ENCODE measurements at places on chromosomes 7 and 10.

GRCh38 chr7:3431306-3431705 lies 130.3 kb downstream of the SDK1 start:
- no peak for DNase-seq

- no peak for DNase-seq
These were observed 116.9 kb downstream of the CPEB3 start for GRCh38 chr10:92173996-92174395.

GRCh38 chr10:88992921-88993524 lies 2.4 kb downstream of the FAS start:
- DNase-seq, result no peak

DNA sequence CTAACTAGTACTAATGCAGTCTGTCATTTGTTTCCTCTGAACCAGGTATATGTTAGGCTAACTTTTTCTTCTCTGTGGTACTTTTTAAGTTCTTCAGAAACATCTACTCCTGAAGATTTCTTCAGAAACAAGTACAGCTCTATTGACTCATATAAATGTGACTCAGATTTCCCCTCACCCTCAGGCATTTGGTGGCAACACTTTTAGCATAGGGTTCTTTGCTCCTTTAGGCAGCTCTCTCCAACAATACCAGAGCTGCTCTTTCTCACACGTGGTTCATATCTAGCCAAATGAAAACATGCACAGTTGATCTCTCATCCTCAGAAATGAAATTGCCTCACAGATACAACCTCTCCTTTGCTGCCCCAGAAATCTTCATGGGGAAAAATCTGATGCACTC lies 939.8 kb downstream of the SORCS1 start:
- no peak for DNase-seq

DNA sequence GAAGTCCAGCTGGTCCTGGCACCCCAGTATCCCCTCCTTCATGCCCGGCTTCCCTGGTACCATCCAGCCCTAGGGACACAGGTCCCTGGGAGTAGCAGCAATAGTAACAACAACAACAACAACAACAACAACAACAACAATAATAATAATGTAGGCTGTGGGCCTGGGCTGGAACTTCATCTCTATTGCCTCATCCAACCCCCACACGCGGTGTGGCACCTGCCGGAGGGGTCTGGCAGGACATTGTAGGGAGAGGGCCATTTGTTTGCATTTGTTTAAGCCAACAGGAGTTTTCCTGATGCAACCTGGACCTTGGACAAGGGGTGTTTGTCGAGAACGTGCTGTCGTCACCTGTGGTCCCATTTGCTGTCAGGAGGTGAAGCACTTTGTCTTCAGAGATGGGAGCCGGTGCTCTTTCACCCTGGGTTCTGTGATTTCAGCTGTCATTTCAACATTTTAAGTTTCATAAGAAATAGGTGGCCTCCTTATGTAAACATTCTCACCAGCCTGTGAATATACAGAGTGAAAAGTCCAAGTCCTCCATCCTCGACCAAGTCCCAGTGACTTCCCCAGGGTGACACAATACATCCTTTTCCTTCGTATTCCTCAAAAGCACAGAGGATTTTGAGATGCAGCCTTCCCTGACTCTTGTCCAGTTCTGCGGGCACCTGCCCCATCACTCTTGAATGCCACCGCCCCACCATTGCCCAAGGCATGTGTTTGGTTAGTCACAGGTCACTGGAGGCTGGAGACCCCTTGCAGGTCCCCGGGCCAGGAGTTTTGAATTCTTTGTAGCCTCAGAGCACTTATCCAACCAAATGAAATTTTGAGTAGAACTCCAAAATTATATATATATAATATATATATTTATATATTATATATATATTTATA lies 9.2 kb downstream of the LHPP start:
- DNase-seq, result no peak

- DNase-seq, result no peak
These were observed 275.2 kb upstream of the MGMT start for GRCh38 chr10:129191797-129192196.

- no peak for DNase-seq
These were observed 17.3 kb downstream of the GNA12 start for GRCh38 chr7:2826771-2827170.

DNA sequence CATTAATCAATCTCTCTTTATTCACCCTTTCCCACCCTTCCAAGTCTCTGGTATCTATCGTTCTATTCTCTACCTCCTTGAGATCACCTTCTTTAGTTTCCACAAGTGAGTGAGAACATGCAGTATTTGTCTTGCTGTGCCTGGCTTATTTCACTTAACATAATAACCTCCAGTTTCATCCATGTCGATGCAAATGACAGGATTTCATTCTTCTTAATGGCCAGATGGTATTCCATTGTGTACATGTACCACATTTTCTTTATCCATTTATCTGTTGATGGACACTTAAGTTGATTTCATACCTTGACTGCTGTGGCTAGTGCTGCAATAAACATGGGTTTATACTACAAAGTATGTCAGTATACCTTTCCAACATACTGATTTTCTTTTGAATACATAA lies 3.8 kb upstream of the AOAH start:
- DNase-seq, result no peak

- DNase-seq, result no peak
These were observed 509.6 kb upstream of the POM121L12 start for GRCh38 chr7:52525772-52526341.

DNA sequence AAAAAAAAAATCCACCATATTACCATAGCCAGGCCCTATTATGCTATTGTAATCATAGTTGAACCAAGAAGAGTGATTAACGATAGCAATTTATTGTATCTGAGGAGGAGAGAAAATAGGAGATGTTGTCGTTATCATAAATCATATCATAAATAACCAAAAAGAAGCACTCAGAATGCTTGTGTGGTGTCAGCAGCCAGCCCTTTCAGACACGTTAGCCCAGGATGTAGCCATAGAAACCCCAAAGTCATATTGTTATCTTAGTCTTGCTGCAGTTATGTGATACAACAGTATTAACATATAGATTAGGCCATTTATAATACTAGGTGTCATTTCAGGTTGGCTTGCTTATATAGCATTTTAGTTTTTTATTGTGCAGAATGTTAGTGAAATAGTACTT lies 102.2 kb upstream of the GATA3 start:
- no peak for DNase-seq

DNA sequence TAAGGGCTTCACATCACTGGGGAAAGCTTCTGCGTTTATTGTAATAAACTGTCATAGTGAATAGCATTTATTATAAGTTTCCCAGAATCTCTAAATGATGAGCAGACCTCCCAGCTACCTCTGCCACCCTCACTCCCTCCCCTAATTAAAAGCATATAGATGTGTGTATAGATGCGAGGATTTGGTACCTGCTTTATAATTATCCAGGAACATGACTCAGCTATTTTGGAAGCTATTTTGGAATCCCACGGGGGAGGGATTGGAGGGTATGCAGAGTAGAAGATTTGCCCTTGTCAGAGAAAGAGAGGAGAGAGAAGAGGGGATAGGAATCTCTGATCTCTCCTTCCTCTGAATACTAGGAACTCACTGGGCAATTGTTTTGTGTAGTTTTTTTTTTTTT lies 455.3 kb downstream of the ADRA2A start:
- DNase-seq, result no peak

GRCh38 chr7:47666164-47666862 lies 84.4 kb upstream of the TNS3 start:
- DNase-seq, result no peak

DNA sequence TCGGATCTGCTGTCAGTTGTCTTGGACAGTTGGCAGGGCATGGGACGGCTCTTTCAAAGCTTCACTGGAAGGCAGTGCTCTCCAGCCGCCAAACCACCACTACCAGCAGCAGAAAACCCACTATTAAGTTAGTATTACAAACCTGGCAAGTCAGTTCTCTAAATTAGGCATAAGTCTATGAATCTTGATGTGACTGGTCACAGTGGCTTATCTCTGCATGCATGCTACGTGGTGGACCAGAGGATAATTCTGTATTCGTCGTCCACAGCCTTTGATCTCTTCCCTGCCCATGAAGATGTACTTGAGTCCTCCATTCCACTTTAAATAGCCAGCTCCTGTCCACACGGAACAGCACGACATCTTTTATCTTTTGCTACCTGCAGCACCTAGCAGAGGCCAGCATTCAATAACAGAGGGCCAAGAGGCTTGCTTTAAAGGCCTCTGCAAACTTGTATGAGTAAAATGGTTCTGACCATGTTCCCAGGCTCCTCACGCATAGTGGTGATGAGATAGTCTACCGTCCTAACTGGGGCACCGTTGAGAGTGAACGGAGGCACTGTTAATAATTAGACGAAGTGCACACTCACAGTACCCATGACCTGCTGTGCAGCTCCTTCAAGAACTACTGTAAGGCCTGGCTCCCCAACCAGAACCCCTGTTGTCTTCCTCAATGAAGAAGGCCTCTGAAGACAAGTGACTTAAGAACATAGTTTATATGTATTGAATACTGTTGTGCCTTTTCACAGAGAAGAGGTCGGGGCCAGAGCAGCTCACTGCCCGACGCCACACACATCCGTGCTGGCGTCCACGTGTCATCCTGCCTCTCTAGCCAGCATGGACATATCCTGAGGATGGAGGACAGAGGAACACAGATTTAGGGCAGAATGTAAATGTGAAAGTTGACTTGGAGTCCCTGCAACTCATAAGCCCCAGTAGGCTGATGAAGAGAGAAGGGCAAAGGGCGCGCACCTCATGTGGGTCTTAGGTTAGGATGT lies 1.0 kb downstream of the GPR146 start:
- DNase-seq, result no peak

- DNase-seq, result no peak
These were observed 472.4 kb downstream of the TFEC start for GRCh38 chr7:115558161-115558560.

- no peak for DNase-seq
These were observed 3.4 kb downstream of the PRXL2A start for GRCh38 chr10:80411681-80412220.

DNA sequence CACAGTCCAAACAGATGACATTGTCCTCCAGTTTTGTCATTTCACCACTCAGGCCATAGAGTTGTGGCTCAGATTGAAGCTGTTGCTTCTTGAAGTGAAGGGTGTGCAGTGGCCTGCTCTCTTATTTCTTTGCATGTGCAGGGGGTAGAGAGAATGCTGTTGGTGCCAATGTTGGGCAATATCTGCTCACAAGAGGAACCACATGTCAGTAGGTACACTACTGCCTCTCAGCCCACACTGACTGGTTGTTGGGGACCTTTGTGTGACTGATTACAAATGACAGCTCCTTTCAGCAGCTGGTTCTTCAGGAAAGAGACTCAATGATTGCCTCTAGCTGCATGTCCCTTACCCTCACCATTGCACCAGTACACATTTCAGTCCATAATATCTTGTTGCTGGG lies 21.9 kb upstream of the SFTPA1 start:
- DNase-seq, result no peak

GRCh38 chr7:138768241-138768640 lies 29.6 kb upstream of the TMEM213 start:
- DNase-seq, result no peak

GRCh38 chr7:39374436-39375040 lies 191.7 kb upstream of the YAE1 start:
- no peak for DNase-seq

GRCh38 chr10:119742947-119743648 lies 17.2 kb downstream of the INPP5F start:
- DNase-seq, result no peak

- no peak for DNase-seq
These were observed 337.6 kb upstream of the NPSR1 start for GRCh38 chr7:34320412-34320811.

GRCh38 chr7:73435471-73436009 lies 2.0 kb downstream of the FZD9 start:
- DNase-seq, result no peak

Measured in hypothalamus (tissue), 51 donors.